Pancreas (tissue), 10 donors: ENCODE measurements at places on chromosomes 5 and 9. TPM values are rescaled to one million over a fixed set of nuclear protein-coding genes. Genes with fewer than 3 reads are reported as not detected.

- no peak for DNase-seq
Measured at GRCh38 chr9:86732514-86733171, 214.7 kb downstream of the GAS1 start.

DNA sequence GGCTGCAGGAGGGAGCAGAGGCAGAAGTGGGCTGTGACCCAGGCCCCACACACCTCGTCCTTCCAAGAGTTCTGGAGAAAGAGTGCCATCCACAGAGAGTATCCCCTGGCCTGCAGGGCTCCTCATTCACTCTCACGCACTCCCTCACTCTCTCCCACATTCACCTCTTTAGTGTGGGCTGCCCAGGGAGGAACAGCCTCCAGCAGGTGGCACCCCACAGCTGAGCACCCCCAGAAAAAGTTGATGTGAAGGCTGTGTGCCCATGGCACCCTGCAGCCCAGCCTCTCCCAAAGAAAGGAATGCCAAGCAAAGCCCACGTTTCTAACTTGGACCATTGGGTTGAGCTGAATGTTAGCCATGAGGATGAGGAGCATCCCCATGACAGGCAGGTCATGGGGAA lies 4.5 kb upstream of the SHC3 start:
- DNase-seq: no peak

- DNase-seq: no peak
Measured at GRCh38 chr9:108972186-108972585, 38.0 kb downstream of the ABITRAM start.

- no peak for DNase-seq
Measured at GRCh38 chr5:98630621-98631020, 142.8 kb upstream of the RGMB start.

- DNase-seq: no peak
Measured at GRCh38 chr5:136210259-136210658, 17.3 kb upstream of the SMIM32 start.

DNA sequence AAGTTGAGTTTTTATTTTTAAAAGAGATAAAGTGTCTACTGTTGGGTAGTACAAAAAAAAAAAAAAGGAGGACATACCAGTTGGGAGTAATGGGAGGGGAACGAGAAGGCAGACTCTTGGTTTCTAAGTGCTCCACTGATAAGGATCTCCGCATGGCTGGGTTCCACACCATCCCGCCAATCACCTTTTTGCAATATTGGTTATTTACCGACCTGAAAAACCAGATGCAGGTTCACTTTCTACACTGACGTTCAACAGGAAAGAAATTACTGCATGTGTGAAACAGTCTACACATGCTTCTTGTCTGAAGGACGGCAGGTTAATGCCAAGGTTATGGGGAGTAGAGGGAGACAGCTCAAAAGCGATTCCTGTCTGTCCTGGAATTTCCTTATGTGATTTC lies 75.5 kb downstream of the PTPN3 start:
- DNase-seq: no peak

- DNase-seq: peak; percentile 44
Measured at GRCh38 chr5:73591102-73591695, 25.7 kb downstream of the UTP15 start.

DNA sequence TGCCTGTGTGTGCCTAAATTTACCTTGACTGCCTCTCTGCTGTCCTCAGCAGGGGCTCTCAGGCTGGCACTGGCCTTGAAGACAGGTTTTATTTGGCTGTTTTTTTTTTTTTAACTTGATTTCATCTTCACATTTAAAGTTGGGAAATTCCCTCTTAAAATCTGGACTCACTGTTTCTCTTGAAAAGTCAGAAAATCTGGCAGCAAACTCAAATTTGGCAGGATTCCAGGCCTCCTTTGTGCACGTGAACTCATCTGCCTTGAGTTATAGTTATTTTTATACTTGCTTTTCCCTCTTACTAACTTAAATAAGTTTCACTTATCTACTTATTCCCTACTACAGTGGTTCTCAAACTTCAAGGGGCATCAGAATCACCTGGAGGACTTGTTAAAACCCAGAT lies 118.4 kb upstream of the MAP3K1 start:
- no peak for DNase-seq

- no peak for DNase-seq
Measured at GRCh38 chr9:77598991-77599390, 49.1 kb downstream of the GNA14 start.

DNA sequence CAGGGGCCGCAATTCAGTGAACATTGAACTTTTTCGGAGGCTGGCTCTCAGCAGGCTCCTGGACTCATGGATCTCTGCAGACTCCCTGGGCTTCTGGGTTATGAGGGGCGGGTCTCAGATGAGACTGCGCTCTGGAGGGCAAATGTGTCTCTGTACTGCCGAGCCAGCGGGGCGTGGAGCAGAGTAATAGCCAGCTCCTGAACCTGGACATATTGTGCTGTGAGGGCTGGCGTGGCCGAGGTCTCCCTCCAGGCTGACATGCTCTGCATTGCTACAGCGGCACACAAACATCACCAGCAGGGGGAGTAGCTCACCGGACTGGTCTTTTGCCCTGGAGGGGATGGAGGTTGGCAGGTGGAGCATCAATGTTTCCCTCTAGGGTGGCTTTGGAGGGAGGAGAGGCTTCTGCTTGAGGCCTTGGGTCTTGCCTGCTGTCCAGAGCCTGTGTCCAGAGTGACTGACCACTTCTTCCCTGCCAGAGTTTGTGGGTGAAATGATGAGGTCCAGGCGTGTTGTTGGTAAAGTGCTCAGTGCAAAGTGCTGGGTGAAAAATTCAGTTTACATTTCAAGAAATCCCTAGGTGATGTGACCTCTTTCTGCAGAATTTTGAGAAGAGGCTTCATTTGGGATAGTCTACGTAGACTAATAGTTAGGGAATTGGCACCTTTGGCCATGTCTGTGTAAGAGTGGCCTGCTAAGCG lies 10.9 kb upstream of the GADD45G start:
- DNase-seq: peak; percentile 80

DNA sequence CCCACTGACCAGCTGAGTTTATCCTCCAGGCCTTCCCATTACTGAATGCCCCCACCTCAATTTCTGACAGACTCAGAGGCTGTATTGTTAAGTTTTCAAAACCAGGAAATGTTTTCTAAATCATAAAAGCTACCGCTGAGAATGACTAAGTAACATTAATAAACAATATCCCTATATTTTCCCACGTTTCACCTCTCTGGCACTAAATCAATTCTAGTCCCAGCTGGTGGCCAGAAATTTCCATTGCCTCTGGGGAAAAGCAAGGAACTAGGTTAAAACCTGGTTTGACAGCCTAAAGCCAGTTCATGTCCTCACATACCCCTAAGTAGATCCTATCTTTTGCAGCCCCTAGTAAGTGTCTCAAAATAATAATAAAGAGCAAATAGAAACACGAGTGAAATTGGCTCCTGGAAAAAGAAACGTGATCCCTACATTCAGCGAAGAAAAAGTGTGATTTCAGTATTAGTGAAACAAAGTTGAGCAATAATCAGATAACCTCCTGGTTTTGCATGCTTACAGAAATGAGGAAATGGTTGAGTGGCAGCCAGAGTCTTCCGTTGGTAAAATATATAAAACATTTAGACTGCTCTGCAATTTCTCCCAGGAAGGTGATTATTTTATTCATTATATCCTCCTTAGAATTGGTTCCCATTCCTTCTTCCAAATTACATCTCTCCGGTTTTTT lies 110.9 kb downstream of the ESM1 start:
- no peak for DNase-seq

DNA sequence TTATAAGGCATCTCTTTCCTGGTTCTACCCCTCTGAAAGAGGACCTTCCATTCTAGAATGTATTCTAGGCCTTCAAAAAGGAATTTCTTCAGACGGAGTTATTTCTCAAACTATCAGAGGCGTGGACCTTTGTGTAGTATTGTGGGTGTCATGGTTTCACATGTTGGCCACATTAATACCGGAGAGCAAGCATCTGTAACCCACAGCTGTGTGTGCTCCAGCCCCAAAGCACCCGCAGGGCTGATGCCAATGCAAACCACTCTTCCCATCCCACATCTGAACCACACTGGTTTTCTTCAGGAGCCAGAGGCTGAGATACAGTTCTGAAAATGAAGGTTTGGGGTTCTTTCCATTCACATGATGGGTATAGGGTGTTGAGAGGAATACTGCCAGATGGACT lies 127.1 kb downstream of the BNC2 start:
- no peak for DNase-seq

- no peak for DNase-seq
Measured at GRCh38 chr5:119055294-119055693, 15.6 kb upstream of the DMXL1 start.

DRD1 gene
- 0.21 TPM for polyA plus RNA-seq

TMEM171 gene
- polyA plus RNA-seq: 0.16 TPM

RETREG1 gene
- polyA plus RNA-seq: 5.3 TPM

BAAT gene
- 2.0 TPM for polyA plus RNA-seq

SPINK13 gene
- polyA plus RNA-seq: not detected

KCNV2 gene
- not detected for polyA plus RNA-seq

SYNPO gene
- polyA plus RNA-seq: 28.8 TPM

RNF180 gene
- 1.3 TPM for polyA plus RNA-seq

FOXD1 gene
- 0.14 TPM for polyA plus RNA-seq

LMX1B gene
- polyA plus RNA-seq: 0.30 TPM

CBY3 gene
- not detected for polyA plus RNA-seq

PCDHGA12 gene
- 1.2 TPM for polyA plus RNA-seq
